ENCODE measurements at places on chromosomes 5 and 9. TPM values are rescaled to one million over a fixed set of nuclear protein-coding genes. Genes with fewer than 3 reads are reported as not detected.

The MAPKAP1 gene
- total RNA-seq = 60.3 TPM

The TMOD1 gene
- total RNA-seq = 1.3 TPM

The FGF18 gene
- total RNA-seq = 0.58 TPM

DNA sequence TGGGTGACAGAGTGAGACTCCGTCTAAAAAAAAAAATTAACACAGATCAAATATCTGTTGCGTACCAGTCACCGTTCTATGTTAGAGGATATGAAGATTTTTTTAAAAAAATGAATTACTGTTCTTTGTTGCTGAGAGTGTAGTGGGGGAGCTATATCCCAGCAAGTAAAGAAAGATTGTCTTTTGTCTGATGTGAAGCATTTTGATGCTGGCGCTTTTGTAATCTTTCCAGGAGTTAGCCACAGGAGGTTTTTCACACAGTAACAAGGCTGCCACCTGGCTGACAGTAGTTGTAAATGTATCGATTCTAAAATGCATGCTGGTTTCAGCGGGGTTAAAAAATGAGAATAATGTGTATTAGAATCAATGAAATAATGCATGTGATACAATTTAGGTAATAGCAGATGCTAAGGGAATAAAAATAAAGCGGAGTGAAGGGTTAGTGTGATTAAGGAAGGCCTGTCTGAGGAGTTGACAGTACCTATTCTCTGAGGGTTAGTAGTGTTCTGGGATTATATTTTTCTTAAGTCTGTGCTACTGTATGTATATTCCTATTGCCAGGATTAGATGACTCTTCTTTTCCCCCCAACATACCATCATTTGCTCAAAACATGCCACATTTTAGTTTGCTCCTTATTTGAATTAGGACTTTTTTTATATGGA is 3.4 kb downstream of the LMNB1 start:
- H3K4me3 ChIP-seq = no peak overlapping the region
- DNase-seq = peak; percentile 22
- peaks cover 22% of the 10 kb centered on the region for H3K4me1 ChIP-seq

GRCh38 chr9:82456642-82457041 is 468.1 kb downstream of the SPATA31D1 start:
- no peaks in the 10 kb centered on the region for H3K4me1 ChIP-seq
- H3K4me3 ChIP-seq = no peak overlapping the region
- no peak for DNase-seq
- H3K36me3 ChIP-seq = no peaks in the 10 kb centered on the region
- no peak overlapping the region for H3K27ac ChIP-seq

- no peak overlapping the region for H3K27ac ChIP-seq
- no peaks in the 10 kb centered on the region for H3K36me3 ChIP-seq
- no peaks in the 10 kb centered on the region for H3K4me1 ChIP-seq
- no peaks in the 10 kb centered on the region for H3K27me3 ChIP-seq
- no peak overlapping the region for H3K4me3 ChIP-seq
These were observed 81.0 kb upstream of the SLC25A51 start for GRCh38 chr9:37984672-37985611.

DNA sequence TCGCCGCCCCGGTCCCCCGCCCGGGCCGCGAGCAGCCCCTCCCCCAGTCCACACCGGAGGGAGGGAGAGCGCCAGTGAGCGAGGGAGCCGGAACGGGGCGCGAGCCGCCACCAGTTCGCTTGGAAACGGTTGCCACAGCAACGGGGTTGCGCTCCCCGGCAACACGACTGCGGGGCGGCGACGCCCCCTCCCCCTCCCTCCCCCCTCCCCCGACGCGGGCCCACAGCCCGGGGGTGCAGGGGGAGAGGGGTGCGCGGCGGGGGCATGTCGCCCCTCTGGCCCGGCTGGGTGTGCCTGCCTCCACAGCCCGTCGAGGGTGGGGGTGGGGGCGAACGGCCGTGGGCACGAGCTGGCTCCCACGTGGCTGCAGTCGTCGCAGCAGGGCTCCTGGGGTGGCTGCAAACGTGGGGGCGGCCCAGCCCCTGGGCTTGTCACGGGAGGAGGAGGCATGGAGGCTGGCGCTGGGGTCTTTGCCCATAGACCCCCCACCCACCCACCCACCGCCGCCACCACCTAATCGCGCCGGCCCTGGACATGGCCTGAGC is 524 bp downstream of the PRR7 start:
- H3K27ac ChIP-seq = peak overlapping the region; percentile 38
- H3K27me3 ChIP-seq = peaks cover 2% of the 10 kb centered on the region
- H3K4me1 ChIP-seq = peaks cover 19% of the 10 kb centered on the region
- H3K4me3 ChIP-seq = peak overlapping the region; percentile 23
- peaks cover 12% of the 10 kb centered on the region for H3K36me3 ChIP-seq
- peak; percentile 76 for DNase-seq

Measured in T-cell (primary cell).